C1 segment of cervical spinal cord (tissue), 14 donors: ENCODE measurements at places on chromosomes 4 and X.

GRCh38 chr4:129095811-129096454 lies at the start of gene C4orf33:
C4orf33 (plus strand) TSS chr4:129096152; CDS start chr4:129102611, 6,459 bp downstream.
- peak; percentile 60 for DNase-seq

DNA sequence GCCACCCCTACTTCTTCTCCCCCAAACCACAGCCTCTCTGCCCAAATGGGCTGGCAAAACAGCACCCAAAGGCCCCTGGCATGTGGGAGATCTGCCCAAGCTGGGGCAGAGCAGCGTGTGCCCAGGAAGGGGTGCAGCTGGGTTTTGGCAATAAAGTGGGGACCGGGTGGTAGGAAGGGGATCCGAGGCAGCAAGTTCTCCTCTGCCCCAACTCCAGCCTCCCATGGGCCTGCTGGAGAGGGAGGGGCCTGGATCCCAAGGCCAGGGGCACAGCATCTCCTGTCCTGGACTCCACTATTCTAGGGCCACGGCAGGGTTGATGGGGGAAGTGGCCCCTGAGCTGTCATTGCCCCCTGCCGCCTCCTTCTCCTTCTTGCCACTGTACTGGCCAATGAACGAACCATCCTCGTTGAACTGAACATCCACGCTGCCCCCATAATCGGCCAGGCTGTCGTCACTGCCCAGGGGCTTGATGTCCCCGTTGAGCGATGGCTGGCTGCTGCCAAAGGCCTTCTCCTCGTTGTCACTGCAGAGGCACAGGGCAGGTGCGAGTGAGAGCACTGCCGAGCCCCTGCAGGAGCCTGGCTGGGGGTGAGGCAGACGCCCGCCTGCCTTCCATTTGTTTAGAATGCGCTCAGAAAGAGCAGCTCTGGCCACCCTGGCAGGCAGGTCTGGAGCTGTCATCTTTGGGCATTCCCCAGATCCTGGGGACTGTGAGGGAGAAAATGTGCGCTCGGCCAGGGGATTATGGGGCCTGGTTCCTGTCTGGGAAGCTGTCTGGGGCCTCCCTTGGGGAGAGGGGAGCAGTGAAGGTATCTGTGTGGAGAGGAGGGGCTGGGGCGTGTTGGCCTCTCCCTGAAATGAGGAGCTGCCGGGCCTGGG lies 23.4 kb downstream of the L1CAM start:
- no peak for DNase-seq

DNA sequence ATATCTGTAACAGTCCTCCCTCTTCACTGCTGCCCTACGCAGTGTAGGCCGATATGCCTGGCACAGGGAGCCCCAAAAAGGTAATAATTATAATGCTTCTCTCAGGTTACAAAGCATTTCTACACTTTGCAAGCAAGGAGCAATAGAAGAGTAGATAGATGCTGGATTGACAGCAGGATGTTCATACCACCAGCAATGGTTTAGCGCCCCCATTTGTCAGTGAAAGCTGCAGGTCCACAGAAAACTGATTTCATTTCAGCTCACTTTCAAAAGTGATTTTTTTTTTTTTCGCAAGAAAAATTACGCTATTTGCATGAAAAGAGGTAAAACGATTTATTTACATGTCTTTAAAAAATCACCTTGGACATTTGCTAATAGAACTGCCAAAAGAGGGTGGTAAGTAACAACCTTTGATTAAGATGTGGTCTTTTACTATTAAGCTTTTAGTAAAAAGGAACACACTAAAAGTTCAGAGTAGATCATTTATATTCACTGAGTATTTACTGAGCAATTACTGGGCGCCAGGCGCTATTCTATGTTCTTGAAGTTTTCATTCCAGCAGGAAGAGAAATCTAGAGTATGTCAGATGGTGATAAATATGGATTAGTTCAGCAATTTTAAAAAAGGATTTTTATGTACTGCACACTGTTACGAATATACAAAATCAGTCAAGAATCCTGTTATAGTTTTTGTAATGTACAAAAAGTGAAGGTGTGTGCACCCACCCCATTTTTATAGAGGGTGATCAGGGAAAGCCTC lies 34.4 kb downstream of the HPF1 start:
- DNase-seq = no peak

- DNase-seq = no peak
These were observed 178.8 kb downstream of the CAMK2D start for GRCh38 chr4:113582737-113583136.

DNA sequence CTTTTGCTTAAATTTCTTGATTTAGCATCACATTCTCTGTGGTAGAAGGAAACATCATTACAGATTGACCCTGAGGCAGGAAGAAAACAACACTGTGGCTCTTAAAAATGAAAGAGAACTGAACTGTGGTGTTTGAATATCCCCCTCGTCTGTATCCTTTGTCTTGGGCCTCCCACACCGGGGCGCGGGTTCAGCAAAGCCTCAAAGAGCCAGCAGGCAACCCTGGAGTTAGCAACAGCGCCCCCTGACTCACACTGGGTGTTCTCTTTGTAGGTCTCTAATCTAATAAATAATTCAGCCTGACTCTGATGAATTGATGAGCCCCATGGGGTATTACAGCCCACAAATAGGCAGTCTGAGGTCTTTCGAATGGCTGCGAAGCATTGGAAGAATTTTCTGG lies 46.1 kb upstream of the CTSO start:
- peak; percentile 2 for DNase-seq

DNA sequence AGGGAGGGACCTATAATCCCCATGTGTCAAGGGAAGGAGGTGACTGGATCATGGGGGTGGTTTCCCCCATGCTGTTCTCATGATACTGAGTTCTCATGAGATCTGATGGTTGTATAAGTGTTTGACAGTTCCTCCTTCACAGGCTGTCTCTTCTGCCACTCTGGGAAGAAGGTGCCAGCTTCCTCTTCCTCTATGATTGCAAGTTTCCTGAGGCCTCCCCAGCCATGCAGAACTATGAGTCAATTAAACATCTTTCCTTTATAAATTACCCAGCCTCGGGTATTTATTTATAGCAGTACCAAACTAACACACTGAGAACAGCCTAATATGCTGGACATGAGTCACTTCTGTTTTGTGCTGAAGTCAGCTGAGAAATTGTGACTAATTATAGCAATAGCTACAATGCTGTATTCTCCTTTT lies 656.9 kb upstream of the CPEB2 start:
- no peak for DNase-seq

GRCh38 chr4:7756561-7757355 lies 182.9 kb downstream of the AFAP1 start:
- DNase-seq = no peak

DNA sequence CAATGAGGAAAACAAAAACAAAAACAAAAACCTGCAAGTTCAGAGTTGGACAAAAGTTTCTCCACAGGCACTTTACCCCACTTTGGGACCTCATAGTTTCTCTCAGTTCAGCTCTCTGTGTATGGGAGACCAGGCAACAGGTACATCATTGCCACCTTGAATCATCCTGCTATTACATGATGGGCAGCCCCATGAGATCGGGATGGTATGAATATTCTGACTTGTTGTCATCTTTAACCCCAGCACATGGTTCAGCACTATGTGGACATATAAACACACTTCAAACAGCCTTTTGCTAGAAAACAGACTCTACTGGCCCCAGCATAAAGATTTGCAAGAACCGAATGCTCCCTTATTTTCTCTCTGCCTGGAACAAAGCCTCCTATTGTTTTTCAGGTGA lies 176.9 kb upstream of the SCML1 start:
- no peak for DNase-seq

GRCh38 chr4:95263960-95264359 lies 284.8 kb downstream of the UNC5C start:
- no peak for DNase-seq

GRCh38 chr4:86910369-86910768 lies 18.1 kb upstream of the C4orf36 start:
- no peak for DNase-seq

DNA sequence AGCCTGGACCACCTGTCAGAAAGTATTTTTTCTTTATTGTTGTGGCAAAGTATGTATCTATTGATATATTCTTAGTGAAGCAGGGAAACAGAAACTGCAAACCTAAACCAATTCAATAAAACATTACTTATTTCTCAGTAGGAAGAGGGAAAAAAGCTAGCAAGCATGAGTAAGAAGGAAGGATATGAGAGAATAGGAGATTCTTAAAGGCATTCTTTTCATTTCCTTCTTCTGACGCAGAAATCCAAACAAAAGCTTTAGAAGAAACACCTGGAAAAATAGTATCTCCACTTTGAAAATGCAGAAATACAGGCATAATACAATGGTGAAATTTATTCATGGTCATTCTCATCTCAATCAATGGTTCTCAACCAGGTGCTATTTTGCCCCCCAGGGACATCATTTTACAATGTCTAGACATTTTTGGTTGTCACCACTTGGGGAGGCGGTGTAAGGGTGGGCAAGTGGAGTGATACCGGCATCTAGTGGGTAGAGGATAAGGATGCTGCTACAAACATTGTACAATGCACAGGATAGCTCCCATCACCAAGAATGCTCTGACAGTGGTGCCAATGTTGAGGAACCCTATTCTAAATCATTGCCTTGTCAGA lies 21.7 kb upstream of the ATXN3L start:
- DNase-seq = no peak

GRCh38 chrX:109774706-109775105 lies 41.6 kb upstream of the ACSL4 start:
- no peak for DNase-seq

DNA sequence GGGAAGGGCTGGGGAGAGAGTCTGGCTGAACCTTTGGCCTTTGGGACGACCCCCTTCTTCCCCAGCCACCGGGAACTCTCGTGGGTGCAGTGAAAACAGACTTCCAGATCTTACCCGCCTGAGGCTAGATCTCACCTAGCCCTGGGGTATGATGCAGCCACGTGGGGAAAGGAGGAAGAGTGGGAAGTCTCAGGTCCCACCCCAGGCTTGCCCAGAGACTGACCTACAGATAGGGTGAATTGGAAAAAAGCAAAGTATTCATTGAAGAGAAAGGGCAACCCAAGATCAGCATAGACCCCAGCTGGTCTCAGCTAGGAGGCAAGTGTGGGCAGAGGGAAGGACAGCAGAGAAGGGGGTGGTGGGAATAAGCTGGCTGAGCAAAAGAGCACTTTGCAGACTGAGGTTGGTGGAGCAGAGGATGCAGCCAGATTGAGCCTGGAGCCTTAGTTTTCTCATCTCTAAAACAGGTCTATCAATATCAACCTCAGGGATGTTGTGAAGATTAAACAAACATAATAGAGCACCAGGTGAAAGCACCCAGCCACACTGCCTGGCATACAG lies 4.2 kb upstream of the EFNB1 start:
- DNase-seq = no peak

DNA sequence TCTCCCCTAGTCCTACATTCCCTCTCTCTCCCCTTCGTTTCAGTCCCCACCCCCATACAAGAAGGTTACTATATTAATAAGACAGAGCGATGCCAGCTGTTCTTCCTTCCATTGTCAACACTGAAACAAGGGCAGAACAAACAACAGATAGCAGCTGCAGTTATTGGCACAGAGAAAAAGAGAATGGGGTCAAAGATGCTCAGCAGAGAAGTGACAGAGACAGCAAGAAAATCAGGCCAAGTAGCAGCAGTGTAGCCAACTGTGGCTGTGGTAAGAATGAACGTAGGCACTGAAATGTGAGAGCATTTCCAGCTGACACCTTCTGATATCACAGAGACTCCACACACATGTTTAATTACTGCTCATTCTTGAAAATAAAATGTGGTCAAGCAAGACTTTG lies 641.8 kb downstream of the FSTL5 start:
- DNase-seq = no peak

DNA sequence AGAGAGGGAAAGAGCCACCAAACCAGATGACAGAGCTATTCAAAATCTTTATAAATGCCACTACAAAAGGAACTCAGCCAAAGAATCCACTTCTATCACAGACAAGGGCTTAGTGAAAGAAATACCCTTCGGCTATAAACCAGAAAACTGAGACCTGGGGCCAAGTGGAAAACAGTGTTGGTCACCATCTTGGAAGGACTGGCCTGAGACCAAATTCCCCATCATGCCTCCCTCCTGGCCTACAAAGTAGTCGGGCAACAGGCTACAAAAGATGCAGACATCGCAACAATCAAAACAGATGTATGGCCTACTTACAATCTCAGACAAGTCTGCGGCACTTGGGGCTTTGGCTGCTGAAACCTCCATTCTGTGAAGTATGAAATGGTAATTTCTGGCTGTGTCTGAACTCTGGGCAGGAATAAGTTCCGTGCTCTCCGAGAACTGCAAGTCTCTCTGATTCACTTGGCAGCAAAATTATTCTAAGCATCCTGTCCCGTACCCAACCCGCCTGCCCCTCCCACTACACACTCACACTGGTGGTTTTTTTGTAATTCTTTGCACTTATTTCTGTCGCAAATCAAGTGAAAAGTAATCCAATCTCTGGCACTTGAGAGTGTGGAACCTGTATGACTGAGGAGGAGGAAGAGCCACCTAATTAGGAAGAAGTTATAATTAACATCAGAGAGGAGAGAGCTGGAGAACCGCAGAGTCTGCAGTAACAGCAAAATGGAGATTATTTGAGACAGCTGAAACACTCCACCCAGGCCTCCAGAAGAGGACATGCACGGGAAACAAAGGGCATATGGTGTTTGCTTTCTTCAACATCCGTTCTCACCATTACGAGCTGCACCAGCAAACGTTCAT lies 87.8 kb downstream of the SH3KBP1 start:
- no peak for DNase-seq

DNA sequence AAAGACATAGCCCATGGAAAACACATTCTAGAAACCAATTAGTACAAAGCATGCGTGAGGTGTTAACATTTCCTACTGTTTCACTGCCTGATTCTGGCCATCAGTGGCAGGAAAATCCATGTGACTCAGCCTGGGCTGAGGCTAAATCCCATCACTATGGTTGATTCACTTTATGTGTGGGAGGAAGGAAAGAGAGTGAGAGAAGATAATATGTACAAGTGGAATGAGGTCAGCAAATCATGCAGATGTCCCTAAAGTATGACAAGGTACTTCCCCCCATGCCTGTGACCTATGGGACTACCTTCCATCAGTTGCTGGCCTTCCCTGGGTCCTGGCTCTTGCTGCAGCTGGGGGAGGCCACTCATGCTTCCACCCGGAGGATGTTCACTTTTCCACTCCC lies 64.2 kb upstream of the MAP3K15 start:
- no peak for DNase-seq

DNA sequence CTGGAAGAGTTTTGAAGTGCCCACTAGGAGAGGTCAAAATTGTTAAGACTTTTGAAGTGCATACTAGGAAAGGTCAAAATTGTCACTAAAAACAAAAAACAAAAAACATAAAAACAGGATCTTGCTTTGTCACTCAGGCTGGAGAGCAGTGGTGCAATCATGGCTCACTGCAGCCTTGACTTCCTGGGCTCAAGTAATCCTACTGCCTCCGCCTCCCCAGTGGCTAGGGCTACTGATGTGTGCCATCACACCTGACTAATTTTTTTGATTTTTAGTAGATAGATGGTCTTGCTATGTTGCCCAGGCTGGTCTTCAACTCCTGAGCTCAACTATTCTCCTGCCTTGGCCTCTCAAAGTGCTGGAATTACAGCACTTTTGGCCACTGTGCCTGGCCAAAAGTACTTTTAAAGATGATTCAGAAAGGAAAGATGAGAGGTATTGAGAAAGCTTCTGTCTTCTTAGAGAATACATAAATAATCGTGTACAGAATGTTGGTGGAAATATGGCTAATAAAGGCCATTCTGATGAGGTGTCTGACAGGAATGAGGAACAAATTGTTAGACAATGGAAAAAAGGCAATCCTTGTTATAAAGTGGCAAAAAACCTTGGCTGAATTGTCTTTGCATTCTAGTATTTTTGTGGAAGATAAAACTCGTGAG lies 43.3 kb upstream of the STX18 start:
- no peak for DNase-seq
